Myometrial cell (primary cell): ENCODE measurements at places on chromosomes 2 and 18. TPM values are rescaled to one million over a fixed set of nuclear protein-coding genes. Genes with fewer than 3 reads are reported as not detected.

Gene TMEFF2
- total RNA-seq: 1.8 TPM in 1 of 2 replicates, not detected in the other

Gene ARL5A
- 38.6 and 38.9 TPM in 2 replicates for total RNA-seq

Gene TRABD2A
- 7.8 and 8.9 TPM in 2 replicates for total RNA-seq

Gene FASTKD2
- 32.9 and 34.6 TPM in 2 replicates for total RNA-seq

Gene SNTG2
- not detected in 2 replicates for total RNA-seq

Gene KCNF1
- not detected in 2 replicates for total RNA-seq

Gene SPDYA
- under 0.01 and 0.18 TPM in 2 replicates for total RNA-seq

Gene LRRTM4
- not detected in 2 replicates for total RNA-seq

Gene SGPP2
- total RNA-seq: not detected in 2 replicates

Gene CNTNAP5
- not detected in 2 replicates for total RNA-seq

Gene MDH1B
- 0.29 and 0.53 TPM in 2 replicates for total RNA-seq

Gene E2F6
- total RNA-seq: 8.6 and 16.3 TPM in 2 replicates

Gene HTR2B
- total RNA-seq: 5.5 and 6.4 TPM in 2 replicates

Gene CNRIP1
- total RNA-seq: 30.8 and 44.7 TPM in 2 replicates

Gene FIGN
- total RNA-seq: 0.86 and 1.1 TPM in 2 replicates

Gene MYO7B
- total RNA-seq: under 0.01 TPM in 2 replicates

Gene IL1F10
- total RNA-seq: not detected in 2 replicates

Gene NTSR2
- not detected in 2 replicates for total RNA-seq

Gene HOXD3
- 0.18 and 1.7 TPM in 2 replicates for total RNA-seq

Gene CD8A
- not detected in 2 replicates for total RNA-seq

Gene CTIF
- 17.7 and 20.2 TPM in 2 replicates for total RNA-seq

Gene SERPINB4
- not detected in 2 replicates for total RNA-seq

Gene NEU2
- total RNA-seq: not detected in 2 replicates

Gene FTCDNL1
- 0.18 and 0.58 TPM in 2 replicates for total RNA-seq

Gene ABCG8
- total RNA-seq: not detected in 2 replicates

Gene RNF125
- 0.86 and 1.1 TPM in 2 replicates for total RNA-seq

Gene PRKAG3
- total RNA-seq: not detected in 2 replicates

Gene SOX11
- 0.18 and 0.29 TPM in 2 replicates for total RNA-seq

Gene C2orf15
- total RNA-seq: not detected in 2 replicates

Gene TPGS2
- 157 and 206 TPM in 2 replicates for total RNA-seq

Gene DSG2
- 9.8 and 15.6 TPM in 2 replicates for total RNA-seq

Gene LOXHD1
- not detected in 2 replicates for total RNA-seq

Gene SCN9A
- total RNA-seq: 15.0 and 15.2 TPM in 2 replicates

Gene ALPG
- not detected in 2 replicates for total RNA-seq

Gene SPATA3
- total RNA-seq: not detected in 2 replicates

Gene RAD51AP2
- not detected in 2 replicates for total RNA-seq

Gene ZBTB7C
- not detected in 2 replicates for total RNA-seq

Gene CREG2
- 0.18 and 0.58 TPM in 2 replicates for total RNA-seq

Gene TUBA4B
- not detected in 2 replicates for total RNA-seq

Gene SOCS6
- 19.9 and 21.6 TPM in 2 replicates for total RNA-seq

Gene GPR39
- total RNA-seq: 9.2 and 13.5 TPM in 2 replicates

Gene CSRNP3
- 0.58 and 3.9 TPM in 2 replicates for total RNA-seq

Gene MTLN
- total RNA-seq: 80.6 and 89.9 TPM in 2 replicates

Gene PLGLB2
- not detected in 2 replicates for total RNA-seq

Gene TLX2
- not detected in 2 replicates for total RNA-seq

Gene RUFY4
- total RNA-seq: not detected in 2 replicates

Gene IL36B
- total RNA-seq: not detected in 2 replicates

Gene TMEM200C
- not detected in 2 replicates for total RNA-seq

Gene ALLC
- not detected in 2 replicates for total RNA-seq

Gene CXXC1
- 27.7 and 32.8 TPM in 2 replicates for total RNA-seq

Gene CMPK2
- total RNA-seq: under 0.01 and 0.18 TPM in 2 replicates
